ENCODE measurements at places on chromosomes 11 and 22.

DNA sequence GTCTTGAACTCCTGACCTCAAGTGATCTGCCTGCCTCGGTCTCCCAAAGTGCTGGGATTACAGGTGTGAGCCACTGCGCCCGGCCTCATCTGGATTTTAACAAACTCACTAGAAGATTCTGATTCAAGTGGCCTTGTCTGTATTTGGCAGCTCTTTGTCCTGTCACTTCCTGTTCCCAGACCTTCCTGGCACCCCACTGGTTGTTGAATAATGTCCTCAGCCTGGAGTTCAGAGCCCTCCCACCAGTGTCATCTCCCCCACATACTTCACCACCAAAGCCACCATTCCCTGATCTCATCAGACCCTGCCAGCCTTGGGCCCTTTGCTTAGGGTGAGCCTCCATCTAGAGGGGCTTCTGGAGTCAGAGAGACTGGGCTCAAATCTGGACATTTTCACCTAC is 3.3 kb downstream of the PELI3 start:
- DNase-seq = no peak

- DNase-seq = no peak
These were observed 409.5 kb downstream of the NXPE2 start for GRCh38 chr11:115087791-115088190.

DNA sequence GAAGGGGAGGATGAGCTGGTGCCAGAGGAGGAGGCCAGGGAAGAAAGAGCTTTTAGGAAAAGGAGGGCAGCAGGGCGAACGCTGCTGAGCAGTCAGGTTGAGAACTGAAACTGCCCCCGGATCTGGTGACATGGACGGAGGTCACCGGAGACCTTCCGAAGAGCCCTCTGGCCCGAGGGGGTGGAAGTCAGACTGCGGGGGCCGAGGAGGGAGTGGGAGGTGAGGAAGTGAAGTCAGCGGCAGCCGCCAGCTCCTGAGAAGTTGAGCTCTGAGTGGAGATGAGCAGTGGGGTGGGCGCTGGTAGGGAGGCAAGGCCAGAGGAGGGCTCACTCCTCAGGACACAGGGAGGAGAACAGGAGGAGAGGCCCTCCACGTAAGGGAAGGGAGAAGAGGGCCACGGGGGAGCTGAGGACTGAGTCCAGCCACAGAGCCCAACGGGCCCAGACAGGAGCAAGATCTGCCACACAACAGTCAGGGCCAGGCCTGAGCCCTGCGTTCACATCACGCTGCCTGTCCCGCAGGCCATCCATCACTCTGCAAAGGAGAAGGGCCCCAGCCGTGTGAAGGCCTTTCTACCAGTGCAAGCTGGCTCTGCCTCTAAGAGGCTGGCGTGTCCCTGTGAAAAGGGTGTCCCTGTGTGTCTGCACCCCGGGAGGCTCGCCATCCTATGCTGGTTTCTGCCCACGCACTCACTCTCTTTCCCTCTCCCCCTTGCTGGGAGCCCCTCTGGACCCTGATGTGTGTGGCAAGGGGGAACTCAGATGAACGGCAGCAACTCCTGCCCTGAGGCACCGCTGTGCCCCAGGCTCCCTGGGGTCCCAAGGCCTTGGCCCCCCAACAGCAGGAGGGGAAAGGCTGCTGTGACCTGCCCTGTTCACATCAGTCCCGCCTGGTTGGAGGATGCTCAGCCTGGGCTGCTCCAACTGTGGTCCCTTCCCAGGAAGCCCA is 19.0 kb upstream of the LRRC32 start:
- no peak for DNase-seq

GRCh38 chr11:120792306-120792705 is 231.6 kb upstream of the TBCEL start:
- no peak for DNase-seq

DNA sequence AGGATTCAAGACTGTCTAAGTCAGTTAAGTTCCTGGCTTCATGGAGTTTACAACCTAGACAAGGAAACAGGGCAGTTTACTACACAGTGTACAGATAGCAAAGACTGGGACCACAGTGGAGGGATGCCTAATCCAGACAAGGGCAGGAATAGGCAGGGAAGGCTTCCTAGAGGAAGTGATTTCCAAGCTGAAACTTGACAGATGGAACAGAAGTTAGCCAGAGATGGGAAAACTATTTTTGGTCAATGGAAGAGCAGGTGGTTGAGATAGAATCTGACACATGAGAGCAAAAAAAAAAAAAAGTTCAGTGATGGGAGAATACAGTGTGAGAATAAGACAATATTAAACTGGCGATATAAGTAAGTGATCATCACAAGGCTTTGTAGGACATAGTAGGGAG is 1.3 kb downstream of the COA4 start:
- DNase-seq = no peak

Data from skin of body (tissue), 3 donors.